ENCODE measurements at places on chromosomes 7 and 10.
A peak's percentile ranks its signal among the peaks of the same experiment; 100 is the strongest.

GRCh38 chr10:14355750-14356149 lies 25.0 kb upstream of the FRMD4A start:
- no peak for DNase-seq

GRCh38 chr10:51960494-51960895 lies 261.1 kb upstream of the CSTF2T start:
- peak; percentile 1 for DNase-seq

DNA sequence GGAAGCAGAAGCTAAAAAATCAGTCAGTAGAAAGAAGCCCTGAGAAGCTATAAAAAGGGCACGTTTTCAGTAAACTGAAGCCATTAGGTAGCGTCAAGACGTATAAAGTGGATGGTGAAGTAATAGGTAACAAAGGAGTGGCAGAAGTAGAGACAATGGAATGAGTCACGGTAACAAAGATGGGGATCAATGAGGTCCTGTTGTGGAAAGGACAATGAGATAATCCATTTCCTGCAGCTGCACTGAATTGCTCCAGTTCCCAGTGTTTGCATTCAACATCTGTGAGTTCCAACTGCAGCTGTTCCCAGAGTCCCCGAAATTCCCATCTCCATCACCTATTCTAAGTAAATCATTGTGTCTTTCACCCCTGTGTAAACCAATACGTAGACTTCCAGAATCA lies 4.8 kb upstream of the HYCC1 start:
- no peak for DNase-seq

- no peak for DNase-seq
Measured at GRCh38 chr7:109259151-109259550, 689.5 kb downstream of the DNAJB9 start.

DNA sequence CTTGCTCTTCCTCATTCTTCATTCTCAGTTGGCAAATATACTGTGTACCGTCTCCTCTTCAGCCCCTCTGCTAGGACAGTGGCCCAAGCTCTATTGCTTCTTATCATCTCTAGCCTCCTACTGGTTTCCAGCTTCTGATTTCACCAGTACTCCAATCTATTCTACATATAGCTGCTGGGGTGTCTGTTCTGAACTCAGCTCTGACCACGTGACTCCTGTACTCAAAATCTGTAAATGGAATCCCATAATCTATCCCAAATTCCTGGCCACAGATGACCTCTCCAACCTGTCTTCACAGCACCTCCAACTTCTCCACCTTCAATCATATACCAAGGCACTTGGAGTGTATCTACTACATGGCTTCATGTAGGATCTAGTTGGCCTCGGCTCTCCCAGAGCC lies 152.9 kb downstream of the NRCAM start:
- DNase-seq = no peak

- DNase-seq = no peak
Measured at GRCh38 chr10:89566095-89566950, 30.9 kb upstream of the SLC16A12 start.

DNA sequence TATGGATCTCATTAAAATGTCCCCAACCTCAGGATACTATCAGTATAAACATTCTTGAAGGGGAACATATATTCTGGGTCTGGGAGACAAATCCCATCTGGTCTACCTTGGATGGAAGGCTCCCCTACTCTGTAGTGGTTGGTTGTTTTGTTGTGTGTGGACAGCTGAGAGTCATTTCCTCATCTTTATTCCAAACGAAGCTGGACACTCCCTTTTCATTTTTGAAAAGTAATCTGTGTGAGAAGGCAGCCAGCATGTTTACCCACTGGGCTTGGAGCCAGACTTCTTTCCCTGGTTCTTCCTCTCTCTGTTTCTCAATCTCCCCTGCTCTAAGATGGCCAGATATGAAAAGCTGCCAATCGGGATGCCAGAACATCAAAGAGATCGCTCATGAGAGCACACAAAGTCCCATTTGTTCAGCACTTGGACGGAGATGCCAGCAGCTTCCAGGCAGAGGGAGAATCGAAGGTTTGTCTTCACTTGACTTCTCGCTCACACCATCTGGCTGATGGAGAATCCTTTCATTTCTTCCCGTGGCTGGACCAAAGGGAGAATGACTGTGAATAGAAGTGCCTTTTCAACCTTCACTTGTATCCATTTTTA lies 108.1 kb upstream of the AGR3 start:
- DNase-seq = peak; percentile 100

DNA sequence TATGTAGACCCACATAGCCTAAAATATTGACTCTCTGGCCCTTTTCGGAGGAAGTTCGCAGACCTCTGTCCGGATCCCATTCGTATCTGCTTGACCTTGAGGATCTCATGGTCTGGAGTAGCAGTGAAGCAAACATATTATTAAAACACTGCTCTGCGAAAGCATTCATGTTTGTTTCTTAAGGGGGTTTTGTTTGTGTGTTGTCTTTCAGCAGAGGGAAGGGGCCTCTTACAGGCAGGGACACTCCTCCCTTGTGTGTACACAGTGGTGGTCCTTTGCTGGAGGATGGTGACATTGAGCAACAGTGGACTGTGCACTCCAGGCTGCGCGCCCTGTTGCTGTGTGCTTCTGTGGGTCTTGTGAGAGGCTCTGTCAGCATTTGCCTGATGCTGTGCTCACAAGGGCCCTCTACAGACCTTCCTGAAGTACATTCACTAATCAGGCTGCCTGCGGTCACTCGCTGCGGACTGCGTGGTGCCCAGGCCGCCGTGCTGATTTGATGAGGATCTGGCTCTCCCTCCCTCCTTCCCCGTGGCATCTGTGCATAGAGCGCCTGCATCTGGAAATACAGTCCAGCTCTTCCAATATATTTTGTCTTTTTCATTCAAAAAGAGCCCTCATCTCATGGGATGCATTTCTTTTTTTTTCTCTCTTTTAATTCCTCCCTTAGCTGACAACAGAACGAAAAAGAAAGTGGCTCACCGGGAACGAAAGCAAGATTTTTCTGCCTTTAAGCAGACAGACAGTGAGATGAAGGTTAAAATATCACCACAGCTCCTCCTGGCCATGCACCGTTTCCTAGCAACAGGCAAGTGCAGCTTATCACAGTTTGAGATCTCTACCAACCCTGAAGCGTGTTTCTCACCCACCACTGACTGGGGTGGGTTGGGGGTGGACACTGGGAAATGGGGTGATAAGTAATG lies 135.8 kb downstream of the CNNM2 start:
- DNase-seq = no peak

DNA sequence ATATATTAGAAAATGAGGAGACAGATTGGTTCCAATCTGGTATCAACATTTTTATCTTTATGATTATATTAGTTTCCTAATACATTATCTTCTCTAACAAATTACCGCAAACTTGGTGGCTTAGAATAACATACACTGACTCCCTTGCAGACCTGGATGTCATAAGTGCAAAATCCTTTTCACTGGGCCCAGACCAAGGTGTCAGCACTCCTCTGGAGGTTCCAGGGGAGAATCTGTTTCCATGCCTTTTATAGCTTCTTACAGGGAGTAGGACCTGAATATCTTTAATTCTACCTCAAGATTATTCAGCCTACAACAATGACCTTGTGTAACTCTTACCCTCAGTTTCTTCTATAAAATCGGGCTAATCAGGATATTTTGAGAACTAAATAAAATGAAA lies 329.9 kb upstream of the GRM3 start:
- DNase-seq = no peak

DNA sequence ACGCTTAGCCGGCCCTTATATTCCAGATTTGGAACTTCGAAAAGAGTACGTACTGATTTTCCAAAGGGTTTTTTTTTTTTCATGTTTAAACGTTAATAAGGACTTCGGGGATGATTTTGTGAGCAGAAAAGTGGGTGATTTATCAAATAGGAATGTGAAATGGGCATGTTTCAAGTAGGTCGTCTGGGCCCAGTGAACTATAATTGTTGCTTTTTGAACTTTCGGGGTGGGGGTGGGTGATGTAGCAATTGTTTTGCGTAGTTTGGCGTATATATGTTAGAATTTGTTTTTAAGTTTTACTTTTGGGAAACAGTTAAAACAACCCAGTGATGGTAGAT lies 299 bp upstream of the PBLD start:
- no peak for DNase-seq

DNA sequence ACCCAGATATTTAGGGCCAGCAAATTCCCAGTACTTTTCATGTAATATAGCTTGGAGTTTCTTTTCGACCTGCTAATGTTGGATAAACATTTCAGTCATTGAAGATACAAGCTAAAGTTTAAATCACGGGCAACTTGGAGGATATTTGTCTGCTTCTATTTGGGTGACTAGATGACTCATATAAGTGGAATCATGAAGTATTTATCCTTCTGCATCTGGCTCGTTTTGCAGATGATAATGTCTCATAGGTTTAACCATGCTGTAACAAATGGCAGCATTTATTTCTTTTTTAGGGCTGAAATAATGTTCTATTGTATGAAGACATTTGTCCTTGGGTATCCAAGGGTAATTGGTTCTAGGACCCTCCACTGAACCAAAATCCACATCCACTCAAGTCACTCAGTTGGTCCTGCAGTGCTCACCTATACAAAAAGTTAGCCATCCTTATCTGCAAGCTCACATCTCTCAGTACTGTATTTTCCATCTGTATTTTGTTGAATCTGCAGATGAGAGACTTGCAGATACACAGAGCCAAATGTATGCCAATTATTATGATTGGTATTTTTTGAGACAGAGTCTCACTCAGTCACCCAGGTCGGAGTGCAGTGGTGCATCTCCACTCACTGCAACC lies 187.2 kb upstream of the CSTF2T start:
- no peak for DNase-seq

GRCh38 chr10:84076047-84076388 lies 63.3 kb upstream of the GHITM start:
- no peak for DNase-seq

GRCh38 chr10:130300608-130301020 lies 164.4 kb downstream of the GLRX3 start:
- DNase-seq = no peak

DNA sequence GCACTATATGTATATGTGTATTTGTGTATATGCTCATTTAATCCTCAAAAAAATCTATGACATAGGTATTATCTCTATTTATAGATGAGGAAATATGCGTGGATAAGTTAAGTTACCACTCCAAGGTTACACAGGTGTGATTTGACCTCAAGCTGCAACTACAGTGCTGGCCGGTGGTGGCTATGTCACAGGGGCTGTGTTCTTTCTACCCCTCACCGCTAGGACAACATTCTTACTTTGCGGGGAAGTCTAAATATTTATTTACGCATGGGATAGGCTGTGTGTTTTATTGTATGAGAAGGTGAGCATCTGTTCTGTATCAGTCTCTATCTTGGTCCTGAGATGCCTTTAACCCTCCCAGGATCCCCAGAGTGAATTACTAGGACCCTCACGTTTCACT lies 60.0 kb downstream of the CREB5 start:
- no peak for DNase-seq

DNA sequence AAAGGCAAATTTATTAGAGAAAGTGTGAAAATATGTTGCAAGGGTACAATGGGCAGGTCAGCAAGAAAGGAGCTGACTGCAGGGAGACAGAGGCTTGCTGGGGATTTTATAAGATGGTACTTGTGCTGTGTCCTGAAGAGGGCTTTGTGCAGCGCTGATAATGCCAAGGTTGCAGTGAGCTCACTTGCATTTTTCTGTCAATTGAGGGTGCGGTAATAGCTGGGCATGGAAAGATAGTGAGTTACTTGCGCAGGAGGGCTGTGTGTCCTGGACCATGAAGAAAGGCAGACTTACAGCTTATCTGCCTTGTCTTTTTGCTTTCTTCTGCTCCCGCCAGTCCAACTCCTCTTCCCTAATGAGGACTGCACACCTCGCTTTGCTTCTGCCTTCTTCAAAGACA lies 12.5 kb downstream of the CDC123 start:
- no peak for DNase-seq

DNA sequence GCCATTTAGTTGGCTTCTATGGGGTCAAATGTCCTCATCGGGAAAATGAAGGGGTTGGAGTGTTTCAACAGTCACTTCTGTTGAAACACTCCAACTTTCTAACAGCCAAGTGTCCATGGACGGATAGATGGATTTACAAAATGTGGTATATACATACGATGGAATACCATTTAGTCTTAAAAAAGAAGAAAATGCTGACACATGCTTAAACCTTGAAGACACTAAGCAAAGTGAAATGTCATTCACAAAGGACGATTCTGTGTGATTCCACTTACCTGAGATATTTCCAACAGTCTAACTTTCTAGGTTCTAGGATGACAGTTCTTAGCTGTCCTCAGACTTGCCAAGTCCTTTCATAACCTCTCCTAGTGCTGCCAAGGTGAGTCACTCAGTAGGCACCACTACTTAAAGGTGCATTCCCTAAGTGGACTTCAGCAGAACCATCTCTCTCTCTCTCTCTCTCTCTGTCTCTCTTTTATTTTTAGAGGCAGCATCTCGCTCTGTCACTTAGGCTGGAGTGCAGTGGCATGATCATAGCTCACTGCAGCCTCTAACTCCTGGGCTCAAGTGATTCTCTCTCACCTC lies 69.0 kb downstream of the DENND2A start:
- DNase-seq = no peak

GRCh38 chr10:67785098-67785497 lies 52.9 kb downstream of the DNAJC12 start:
- no peak for DNase-seq

- DNase-seq = no peak
Measured at GRCh38 chr7:24756545-24757352, 515 bp downstream of the GSDME start.

DNA sequence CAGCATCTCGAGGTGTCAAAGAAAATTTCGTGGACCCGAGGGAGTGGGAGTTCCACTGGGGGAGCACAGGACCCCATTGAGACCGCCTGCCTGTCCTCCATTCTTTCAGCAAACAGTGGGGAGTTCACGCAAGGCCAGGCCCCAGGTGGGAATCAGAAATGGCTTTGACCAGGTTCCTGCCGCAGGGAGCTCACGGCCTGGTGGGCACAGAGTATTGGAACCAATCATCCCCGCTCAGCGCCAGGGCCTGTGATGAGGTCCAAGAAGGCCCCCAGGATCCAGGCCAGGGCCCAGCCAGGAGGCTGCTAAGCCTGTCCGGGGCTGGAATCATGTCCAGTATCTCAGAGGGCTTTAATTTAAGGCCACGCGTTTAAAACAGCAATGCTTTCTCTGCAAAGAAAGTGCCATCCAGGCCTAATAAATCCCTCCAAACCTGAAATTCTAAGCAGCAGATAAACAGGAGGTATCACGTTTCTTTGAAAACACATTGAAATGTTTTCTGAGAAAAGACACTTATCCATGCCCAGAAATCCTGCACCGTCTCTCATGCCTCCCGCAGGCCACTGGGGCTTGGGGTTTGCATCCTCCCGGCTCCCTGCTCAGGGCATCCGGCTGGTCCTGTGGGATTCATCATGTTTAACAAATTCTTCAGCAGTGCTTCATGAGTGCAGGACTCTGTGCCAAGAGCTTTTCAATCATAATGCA lies 125.7 kb downstream of the OAT start:
- no peak for DNase-seq

DNA sequence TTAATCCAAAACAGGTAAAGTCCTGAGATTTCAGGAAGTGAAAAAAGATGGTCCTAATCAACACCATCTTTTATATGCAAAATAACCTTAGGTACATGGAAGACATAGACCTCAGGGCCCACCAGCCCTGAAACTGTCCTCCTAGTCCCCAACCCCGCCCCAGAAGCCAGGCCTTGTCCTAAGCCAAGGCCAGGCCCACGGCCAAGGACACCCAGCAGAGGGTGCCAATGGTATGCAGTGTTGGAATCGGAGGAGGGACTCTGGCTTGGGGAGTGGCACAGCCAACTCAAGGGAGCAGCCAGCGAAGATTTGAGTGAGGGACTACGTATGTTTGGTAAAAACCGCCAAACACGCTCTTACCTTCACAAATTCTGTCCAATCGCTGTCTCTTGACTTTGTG lies 96.7 kb downstream of the ZRANB1 start:
- no peak for DNase-seq

All from LNCaP clone FGC (cell line).